GF-D8 (cell line): ENCODE measurements at places on chromosomes 7 and 10.
A peak's percentile ranks its signal among the peaks of the same experiment; 100 is the strongest.

GRCh38 chr7:98295467-98296192, 14.1 kb downstream of the BRI3 start:
- no peak for DNase-seq

DNA sequence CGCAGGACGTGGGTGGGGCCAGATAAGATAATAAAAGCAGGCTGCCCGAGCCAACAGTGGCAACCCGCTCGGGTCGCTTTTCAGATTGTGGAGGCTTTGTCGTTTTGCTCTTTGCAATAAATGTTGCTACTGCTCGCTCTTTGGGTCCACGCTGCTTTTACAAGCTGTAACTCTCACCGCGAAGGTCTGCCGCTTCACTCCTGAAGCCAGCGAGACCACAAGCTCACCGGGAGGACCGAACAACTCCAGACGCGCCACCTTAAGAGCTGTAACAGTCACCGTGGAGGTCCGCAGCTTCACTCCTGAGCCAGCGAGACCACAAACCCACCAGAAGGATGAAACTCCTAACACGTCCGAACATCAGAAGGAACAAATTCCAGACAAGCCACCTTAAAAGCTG, 286.6 kb upstream of the MAGI2 start:
- DNase-seq = no peak

- peak; percentile 0 for DNase-seq
Measured at GRCh38 chr7:108109221-108109908, 20.8 kb downstream of the LAMB4 start.

DNA sequence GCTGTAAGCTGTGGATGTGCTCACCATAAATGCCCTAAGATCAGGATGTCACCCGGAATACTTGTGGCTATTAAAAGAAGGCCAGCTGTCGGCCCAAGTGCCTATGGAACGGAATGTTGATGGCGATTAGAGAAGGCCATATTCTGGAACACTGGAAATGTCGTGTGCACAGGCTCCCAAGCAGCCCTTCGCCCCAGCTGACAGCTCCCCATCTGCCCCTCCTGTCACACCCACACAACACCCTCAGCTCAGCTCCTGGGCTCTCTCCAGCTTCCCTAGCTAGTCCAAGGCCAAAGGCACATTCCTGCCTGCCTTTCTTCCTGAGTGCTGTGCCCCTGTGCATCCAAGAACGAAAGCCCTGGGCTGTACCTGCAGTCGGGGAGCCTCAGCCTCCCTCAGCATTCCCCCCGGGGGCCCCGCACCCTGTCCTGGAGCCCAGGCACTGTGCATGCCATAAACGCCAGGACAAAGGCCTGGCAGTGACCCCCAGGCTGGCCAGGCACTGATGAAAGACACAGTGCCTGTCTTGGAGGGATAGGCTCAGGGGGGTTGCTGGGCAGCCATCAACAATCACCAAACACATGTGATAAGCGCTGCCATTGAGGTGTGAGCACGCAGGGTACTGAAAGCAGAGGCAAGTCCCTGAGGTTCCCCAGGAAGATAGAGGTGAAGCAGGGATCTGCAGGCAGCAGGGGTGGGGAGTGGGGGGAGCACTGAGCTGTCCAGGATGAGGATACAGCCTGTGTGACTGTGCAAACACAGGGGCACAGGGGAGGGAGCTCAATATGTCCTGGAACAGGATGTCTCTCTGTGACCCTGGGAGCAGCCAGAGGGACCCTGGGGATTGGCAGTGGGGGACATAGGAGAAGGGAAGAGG, 3.7 kb upstream of the LDB3 start:
- DNase-seq = no peak

DNA sequence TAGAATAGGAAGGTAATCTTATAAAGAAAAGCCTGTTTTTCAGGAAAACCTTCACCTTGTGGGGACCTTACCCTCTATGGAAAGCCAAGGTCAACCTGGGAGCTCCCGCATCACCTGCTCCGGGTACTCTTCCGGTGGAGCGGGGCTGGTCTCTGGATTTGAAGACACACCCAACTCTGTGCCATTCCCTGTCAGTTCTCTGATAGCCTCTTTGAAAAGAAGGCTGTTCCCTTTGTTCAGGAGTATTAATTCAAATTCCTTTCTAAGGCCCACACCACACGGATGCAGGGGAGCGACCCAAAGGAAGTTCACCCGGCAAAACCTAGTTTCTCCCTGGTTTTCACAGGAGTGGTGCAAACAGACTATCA, 10.7 kb downstream of the CTBP2 start:
- DNase-seq = no peak

GRCh38 chr10:101035916-101036702, 5.1 kb downstream of the SFXN3 start:
- DNase-seq = no peak

DNA sequence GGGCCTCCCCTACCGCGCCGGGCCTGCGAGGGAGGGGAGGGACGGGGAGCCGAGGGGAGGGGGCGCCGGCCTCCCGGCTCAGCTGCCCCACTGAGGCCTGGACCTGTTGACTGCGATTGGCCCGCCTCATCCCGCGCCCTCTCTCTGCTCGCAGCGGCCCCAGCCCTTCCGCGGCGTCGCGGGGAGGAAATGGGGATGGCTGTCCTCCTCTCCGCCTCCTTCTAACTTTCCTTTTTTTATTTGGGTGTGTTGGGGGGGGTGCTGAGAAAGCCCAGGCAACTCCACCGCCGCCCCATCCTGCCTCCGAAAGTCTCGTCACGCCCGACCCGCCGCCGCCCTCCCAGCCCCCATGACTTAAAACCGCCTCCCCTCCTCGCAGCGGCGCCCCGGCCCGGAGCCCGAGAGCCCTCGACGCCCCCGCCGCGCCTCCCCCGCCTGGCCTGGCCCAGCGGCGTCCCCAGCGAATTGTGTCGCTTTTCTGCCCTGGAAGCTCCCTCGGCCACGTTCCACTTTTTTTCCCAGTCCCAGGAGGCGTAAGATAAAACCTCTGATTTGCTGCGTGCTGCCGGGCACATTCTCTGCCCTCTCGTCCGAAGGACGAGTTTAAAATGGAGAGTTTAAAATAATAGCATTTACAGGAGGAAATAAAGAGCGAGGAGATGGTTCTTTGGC, 842 bp upstream of the SKIDA1 start:
- DNase-seq = peak; percentile 44

DNA sequence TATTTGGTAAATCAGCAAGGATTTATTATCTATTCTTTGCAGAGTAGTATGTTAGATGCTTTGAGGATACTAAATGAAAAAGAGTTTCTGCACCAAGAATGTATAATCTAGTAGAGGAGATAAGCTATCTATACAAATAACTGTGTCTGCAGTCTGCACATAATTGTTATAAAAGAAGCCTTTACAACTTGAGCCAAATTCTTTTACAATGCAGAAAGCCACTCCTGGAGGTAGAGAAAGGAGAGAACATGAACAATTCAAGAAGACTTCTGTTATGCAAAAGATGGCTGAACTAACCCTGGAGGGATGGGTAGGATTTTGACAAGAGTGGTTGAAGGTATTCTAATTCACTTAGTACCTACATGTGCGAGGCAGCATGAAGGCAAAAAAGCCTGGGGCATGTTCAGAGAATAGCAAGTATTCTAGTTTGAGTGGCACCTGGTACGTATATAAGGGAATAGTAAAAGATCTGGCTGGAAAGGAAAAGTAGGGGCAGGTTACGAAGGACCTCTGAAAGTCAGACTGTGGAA, 251.1 kb upstream of the KAT6B start:
- DNase-seq = no peak

- DNase-seq = no peak
Measured at GRCh38 chr10:31599626-31600504, 280.8 kb downstream of the ZEB1 start.

DNA sequence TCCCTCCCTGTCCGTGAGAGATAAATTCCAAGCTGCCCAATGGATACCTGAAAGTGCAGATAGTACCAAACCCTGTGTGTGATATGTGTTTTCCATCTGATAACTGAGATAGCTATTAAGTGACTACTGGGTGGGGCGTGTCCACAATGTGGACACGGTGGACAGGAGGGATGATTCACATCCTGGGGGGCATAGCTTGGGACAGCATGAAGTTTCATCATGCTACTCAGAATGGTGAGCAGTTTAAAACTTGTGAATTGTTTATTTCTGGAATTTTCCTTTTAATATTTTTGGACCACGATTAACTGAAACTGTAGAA, 158.6 kb downstream of the CREB5 start:
- no peak for DNase-seq

DNA sequence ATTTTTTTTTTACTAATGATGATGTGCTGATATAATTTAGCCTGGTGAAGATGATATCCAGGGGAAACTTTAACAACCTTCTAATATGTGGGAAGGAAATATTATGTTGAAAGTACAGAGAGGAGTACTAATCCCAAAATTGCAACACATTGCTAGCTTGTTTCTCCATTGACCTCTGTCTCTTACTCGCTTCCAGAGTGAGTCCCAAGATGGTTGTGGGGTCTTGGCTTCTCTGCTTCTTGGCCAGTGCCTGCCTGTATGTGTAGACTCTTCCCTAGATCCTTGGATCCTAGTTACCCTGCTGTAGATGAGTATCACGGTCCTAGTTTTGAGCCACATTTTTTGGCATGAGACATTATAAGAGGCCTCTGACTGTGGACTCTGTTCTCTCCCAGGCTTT, 17.5 kb downstream of the BMPER start:
- no peak for DNase-seq

GRCh38 chr10:118841881-118842605, 87.3 kb upstream of the CACUL1 start:
- no peak for DNase-seq

DNA sequence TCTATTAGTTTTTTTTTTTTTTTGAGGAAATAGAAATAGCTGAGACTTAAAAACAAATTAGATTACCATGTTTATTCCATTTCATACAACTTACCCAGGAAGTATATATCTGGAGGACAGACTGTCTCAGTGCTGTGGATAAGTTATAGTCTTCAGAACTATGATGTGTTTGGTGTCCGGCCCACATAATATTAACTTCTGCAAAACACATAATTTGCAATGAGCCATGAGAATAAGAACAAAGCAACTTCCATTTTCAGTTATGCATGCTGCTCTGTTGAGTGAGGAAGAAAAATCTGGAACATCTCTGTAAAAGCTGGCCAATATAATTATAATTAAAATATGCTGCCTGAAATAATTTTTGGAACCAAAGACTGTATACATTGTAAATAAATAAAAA, 130.9 kb downstream of the AGMO start:
- DNase-seq = no peak

GRCh38 chr10:74543276-74543675, 283.1 kb upstream of the KAT6B start:
- no peak for DNase-seq

GRCh38 chr7:33933611-33934281, 28.4 kb downstream of the BMPER start:
- no peak for DNase-seq

DNA sequence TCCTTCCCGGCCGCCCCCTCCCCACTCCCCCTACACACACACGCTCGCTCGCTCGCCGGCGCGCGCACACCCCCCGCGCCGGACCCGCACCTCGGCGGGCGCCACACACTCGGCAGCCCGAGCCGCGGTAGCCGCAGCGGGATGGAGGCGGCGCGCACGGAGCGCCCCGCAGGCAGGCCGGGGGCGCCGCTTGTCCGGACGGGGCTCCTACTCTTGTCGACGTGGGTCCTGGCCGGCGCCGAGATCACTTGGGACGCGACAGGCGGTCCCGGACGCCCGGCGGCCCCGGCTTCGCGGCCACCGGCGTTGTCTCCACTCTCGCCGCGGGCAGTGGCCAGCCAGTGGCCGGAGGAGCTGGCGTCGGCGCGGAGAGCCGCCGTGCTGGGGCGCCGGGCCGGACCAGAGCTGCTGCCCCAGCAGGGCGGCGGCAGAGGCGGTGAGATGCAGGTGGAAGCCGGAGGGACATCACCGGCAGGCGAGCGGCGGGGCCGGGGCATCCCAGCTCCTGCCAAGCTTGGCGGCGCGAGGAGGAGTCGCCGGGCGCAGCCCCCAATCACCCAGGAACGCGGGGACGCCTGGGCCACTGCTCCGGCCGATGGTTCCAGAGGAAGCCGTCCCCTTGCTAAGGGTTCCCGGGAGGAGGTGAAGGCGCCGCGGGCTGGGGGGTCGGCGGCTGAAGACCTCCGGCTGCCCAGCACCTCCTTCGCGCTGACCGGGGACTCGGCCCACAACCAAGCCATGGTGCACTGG, at the start of gene SORCS3:
TSS of gene SORCS3 (plus strand) at position 104 of the 750 bp plus-strand sequence.
- DNase-seq = no peak

DNA sequence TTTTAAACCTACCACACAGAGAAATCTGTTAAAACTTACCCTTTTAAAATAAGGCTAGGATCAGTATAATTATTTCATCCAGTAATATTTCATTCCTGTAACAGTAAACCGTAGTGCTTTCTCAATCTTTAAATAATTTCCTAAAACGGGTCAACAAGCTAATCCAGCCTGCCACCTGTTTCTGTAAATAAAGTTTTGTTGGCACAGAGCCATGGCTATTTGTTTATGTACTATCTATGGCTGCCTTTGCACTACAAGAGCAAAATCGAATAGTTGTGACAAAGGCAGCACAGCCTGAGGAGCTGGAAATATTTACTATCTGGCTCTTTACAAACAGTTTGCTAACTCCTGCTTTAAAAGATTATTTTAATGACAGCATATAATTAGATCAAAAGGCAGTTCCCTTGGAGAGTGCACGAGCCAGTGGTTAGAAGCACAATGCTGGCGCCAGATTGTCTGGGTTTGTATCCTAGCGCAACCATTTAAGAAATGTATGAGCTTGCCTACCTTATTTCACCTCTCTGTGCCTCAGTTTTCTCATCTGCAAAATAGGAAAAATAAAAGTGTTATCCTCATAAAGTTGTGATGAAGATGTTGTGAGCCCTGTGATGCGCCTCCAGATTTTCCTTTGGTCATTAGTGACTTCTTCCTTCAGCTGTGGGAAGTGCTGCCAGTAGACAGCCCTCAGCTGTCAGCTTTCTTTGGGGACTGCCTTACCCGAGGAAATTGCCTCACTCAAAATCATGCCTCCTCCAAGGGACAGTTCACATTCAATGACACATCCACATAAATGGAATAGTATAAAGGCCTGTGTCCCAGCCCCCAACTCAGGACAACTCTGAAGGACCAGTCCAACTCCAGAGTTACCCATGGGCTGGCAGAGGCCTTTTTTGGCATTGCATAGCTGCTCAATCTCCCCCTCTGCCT, 11.8 kb upstream of the MIOS start:
- no peak for DNase-seq

DNA sequence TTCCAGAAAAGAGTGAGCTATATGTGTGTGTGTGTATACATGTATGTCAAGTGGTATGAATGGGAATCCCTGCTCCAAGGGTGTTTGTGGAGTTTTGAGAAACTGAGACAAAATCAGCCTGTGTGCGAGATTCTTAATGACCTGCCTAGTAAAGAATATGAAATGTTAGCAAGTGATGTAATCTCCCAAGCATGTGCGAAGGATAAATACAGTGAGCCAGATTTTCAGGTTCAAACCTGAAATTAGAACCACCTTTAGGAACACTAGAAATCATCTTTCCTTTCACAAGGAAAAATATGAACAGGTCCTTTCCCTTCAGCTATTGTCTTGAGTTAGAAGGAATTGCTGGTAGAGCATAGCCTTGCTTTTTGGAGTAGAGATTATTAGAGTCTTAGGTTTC, 457.6 kb downstream of the LRMDA start:
- no peak for DNase-seq

DNA sequence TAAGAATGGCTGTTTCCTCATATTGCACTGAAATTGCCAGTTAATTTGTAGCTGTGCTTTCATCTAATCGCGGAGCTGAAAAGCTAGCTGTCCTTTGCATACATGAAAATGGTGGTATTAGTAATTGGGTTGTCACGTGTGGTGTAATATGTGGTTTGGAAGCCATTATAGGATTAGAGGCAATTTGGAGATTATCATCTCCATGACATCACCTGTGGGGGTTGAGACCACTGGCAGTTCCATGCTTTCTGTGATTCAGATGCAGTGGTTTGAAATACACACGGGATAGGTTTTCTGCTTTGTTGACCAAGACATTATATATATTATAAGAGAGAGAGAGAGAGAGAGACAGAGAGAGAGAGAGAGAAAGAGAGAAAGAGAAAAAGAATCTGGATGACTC, 180.8 kb downstream of the RAB11FIP2 start:
- DNase-seq = no peak
